ENCODE measurements at places on chromosomes 16 and 17. TPM values are rescaled to one million over a fixed set of nuclear protein-coding genes. Genes with fewer than 3 reads are reported as not detected.

The OR3A2 gene
- total RNA-seq = 1.2 TPM

DNA sequence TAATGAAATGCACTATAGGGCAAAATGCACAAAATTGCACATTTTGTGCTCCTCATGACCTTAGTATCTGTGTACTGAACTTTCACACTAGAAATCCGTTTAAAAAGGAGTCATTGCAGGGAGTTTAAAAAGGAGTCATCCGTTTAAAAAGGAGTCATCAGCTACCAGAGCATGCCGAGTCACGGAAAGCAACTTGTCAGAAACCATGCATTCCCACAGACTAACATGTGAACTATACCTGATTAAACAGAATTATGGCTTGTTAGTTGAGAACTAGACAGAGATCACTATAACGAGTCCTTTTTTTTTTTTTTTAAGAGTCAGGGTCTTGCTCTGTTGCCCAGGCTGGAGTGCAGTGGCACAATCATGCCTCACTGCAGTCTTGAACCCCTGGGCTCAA, 35.9 kb downstream of the SLC6A4 start:
- DNase-seq = no peak

DNA sequence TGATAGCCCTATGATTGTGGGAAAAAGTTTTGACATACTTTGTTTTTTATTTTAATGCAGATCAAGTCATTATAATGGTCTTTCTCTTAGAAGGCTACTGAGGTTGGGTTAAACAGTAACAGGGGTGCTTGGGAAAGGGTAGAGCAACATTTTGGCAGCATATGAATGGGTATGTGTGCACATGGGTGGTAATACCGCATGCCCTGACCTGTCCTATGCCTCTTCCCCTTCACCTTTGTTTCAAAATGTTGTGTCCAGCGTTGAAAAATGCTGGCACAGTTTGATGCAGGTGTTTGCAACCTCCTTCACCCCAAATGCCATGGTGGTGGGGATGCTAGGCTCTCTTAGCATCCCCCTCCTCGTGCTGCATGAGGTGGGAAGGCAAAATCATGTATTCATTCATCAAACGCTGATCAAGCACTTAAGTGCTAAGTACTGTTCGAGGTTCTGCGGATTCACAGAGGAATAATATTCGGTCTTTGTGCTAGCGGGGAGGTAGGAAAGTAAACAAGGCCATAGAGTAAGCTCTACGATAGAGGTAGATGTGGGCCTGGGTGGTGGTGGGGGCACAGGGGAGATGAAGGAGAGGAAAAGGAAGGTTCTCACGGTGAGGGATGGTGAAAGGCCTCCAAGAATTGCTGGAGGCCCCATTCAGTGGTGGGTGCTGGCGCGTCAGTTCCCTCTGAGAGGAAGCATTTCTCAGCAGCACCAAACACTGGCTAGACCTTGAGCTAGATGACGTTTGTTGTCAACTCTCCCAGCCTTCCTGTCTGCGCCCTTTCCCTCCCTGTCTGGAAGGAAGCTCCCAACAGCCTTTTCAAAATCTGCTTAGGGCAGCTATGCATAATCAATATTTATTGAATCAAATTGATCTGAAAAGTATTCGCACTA, 13.3 kb upstream of the MARCHF10 start:
- no peak for DNase-seq

DNA sequence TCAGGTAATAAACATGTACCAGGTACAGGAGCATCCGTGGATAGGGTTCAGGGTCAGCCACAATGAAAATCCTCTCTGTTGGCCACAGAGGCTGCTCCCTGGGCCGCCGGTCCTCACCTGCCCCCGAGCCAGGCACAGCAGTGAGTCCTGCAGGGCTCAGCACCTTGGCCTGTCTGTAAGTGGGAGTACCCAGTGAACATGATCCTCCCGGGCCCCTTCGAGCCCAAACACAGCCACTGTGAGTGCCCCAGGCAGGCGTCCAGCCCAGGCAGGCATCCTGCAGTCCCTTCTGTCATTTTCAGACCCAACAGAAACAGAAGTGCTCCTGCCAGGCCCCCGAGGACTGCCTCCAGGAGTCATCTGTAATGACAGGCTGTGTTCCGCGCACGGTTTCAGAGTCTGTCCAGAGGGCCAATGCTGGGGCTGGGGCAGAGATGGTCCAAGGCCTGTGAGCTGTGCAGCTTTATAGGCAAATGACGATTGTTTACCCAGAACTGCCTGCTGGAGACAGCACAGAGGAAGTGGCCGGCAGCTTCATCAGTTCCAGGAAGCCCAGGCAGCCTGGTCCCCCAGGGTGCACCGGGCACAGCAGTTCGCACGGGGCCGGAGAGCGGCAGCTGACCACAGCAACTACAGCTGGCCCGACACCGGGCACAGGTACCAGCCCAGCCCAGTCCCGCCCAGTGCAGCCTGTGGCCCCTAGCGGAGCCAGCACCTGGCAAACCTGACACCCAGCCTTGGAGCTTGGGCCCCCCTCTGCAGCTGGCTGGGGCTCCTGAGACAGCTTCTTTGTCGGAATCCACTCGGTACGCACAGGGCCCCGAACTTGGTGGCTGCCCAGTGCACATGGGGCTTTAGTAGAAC, 13.2 kb downstream of the SLC7A5 start:
- DNase-seq = no peak

DNA sequence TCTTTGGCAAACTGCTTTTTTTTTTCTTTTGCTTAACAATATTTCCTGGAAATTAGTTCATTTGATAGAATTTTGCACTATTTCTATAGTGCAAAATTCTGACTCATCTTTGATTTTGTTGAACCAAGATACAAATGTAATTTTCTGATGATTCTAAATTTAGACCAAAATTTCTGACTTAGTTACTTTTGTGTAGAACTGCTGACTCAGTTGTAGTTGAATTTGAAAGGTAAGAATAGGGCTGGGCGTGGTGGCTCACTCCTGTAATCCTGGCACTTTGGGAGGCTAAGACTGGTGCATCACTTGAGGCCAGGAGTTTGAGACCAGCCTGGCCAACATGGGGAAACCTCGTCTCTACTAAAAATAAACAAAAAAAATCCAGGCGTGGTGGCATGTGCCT, 223.0 kb downstream of the BCAS3 start:
- no peak for DNase-seq

DNA sequence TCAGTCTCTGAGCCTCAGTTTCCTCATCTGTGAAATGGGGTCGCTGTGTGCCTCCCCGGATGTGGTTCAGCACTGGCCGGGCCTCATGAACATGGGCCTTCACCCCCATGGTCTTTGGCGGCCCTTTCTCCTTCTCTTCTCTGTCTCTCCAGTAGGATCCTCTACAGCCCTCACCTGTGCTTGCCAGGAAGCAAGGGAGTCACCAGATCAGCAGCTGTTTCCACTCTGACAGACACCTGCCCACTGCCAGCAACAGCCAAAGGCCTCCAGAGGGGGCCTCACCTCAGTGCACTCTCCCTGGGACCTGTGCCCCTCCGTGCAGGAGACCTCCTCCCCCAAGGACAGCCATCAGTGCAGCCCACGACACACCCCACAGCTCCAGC, 89.4 kb downstream of the C16orf78 start:
- peak; percentile 45 for DNase-seq

- no peak for DNase-seq
These were observed 363 bp downstream of the KARS1 start for GRCh38 chr16:75647112-75647491.
